ENCODE measurements at places on chromosomes 5 and 9.

DNA sequence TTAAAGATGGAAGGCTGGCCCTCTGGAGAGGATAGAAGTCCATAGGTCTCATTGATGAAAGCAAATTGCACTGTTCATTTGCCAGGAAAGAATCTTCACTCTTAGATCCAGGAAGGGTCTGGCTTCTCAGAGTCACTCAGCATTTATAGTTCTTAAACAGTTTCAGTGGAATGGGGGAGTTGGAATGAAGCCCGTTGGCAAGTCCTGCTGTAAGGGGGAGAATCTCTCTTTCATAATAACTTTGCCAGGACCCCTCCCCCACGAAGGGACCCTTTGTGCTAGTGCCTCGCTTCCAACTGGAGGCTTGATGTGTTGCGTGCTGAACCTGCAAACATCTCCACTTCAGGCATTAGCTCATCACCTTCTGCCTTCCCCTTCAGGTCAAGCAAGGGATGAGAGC lies 57.1 kb downstream of the ENTREP1 start:
- DNase-seq, result no peak

DNA sequence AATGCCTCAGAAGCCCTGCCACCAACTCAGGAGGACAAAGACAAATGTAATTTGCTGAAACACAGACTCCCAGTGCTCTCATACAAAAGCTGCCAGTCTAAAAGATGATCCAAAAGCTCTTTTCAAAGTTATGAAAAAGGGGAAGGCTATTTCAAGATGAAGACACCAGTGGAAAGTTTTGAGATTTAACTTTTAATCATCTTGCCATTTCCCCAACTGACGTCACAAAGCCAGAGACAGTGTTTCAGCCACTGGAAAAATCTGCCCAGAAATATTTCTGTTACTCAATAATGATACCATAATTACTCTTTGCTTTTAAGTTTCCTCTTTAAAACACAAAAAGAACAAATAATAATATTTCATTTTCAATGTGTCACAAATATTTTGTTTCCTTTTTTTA lies 20.9 kb downstream of the ENG start:
- no peak for DNase-seq

DNA sequence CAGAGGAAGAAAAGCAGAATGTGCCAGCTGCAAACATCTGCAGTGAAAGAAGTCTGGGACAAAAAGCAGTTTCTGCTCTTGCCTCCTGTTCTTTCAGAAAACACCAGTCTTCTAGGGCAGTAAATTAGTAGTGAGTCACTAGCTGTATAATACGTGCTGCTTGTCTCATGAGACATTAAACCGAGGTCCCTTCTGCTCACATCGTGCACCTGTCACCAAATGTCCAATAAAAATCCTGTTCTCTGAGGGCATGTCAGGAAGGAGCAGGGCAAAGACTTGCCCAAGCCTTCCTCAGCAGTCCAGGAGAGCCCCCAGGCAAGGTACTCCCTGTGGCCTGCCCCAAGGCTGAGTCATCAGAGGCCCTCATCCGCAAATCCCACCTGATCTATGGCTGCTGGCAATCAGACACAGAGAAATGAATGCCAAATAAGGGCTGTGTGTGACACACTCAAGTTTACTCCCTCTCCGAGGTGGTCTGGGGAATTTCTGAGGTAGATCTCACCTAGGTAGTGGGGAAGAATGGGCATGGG lies 255.3 kb upstream of the SMARCA2 start:
- DNase-seq, result no peak

- no peak for DNase-seq
These were observed 57.5 kb upstream of the S1PR3 start for GRCh38 chr9:88933607-88934379.

DNA sequence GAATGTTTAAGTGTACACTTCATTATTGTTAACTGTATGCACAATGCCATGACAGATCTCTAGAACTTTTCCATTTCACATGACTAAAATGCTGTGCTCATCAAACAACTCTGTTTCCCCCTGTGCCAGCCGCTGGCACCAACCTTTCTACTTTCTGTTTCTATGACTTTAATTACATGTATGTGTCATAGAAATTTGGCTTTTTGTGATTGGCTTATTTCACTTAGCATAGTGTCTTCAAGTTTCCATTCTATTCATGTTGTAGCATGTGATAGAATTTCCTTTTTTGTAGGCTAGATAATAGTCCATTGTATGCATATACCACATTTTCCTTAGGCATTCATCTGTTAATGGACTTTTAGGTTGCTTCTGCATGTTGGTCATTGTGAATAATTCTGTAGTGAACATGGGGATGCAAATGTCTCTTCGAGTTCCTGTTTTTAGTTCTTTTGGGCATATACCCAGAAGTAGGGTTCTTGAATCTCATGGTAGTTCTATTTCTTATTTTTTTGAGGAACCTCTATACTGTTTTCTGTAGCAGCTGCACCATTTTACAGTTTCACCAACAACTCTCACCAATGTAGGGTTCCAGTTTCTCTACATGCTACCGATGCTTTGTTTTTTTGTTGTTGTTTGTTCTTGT lies 184.4 kb upstream of the DMRT1 start:
- DNase-seq, result no peak

- DNase-seq, result no peak
These were observed 120.2 kb downstream of the SEMA6A start for GRCh38 chr5:116454417-116454927.

GRCh38 chr5:141874262-141874964 lies 3.8 kb downstream of the PCDH1 start:
- no peak for DNase-seq

GRCh38 chr9:16683326-16683725 lies 187.1 kb downstream of the BNC2 start:
- no peak for DNase-seq

DNA sequence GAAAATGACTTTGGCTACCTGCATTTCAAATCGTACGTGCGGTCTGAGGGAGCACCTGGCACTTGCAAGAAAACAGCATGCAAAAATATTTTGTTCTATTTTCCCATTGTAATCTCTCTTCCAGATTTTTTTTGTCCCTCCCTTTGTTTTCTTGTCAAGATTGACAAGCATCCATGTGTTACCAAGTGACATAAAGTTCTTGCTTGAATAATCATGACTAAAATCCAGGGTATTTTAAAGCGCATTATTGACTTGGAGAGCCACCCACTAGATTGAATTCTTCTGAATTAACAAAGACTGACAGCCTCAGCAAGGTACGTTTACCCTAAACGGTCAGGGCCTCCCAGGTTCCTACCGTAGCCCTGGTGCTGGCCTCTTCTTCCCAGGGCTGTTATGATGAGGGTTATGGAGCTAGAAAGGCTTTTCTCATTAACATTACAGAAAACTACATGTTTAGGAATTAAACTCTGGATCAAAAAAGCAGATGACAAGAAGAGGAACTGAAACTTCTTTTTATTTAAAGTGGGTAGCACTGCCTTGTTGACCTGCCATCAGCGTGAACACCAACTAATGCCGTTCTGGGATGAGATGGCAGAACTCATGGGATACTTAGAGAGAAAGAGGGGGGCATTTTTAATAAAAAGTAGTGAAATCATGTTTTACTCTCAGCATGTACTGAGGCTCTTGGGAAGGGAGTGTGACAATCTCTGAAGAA lies 297.0 kb downstream of the EFNA5 start:
- no peak for DNase-seq

- no peak for DNase-seq
These were observed 395.6 kb downstream of the DMAC1 start for GRCh38 chr9:7403839-7404487.

GRCh38 chr5:59174248-59174844 lies 591.5 kb downstream of the RAB3C start:
- DNase-seq, result no peak

- DNase-seq, result no peak
These were observed 95.3 kb upstream of the SLC12A2 start for GRCh38 chr5:127988146-127988760.

GRCh38 chr9:109945573-109945972 lies 165.6 kb downstream of the PALM2AKAP2 start:
- no peak for DNase-seq

GRCh38 chr9:90024409-90024808 lies 419.6 kb downstream of the GADD45G start:
- no peak for DNase-seq

DNA sequence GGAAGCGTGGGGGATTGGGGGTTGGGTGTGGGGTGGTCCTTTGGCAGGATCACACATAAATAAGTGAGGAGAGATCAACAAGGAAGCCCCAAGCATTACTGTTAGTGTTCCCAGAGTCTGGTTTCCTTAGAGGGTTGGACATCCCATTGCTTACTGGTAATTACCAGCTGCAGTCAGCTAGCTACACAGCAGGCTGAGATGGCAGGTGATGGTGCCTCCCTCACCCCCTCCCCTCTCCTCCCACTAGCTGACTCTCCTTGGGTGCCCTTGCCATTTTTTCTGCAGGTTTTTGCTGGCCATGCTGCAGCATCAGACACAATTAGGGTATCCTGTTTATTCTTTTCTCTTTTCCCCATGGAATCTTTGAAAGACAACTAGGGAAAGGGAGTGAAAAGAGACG lies 107.5 kb upstream of the TLR4 start:
- DNase-seq, result no peak

- no peak for DNase-seq
These were observed 2.8 kb downstream of the PDE6A start for GRCh38 chr5:149941795-149942194.

DNA sequence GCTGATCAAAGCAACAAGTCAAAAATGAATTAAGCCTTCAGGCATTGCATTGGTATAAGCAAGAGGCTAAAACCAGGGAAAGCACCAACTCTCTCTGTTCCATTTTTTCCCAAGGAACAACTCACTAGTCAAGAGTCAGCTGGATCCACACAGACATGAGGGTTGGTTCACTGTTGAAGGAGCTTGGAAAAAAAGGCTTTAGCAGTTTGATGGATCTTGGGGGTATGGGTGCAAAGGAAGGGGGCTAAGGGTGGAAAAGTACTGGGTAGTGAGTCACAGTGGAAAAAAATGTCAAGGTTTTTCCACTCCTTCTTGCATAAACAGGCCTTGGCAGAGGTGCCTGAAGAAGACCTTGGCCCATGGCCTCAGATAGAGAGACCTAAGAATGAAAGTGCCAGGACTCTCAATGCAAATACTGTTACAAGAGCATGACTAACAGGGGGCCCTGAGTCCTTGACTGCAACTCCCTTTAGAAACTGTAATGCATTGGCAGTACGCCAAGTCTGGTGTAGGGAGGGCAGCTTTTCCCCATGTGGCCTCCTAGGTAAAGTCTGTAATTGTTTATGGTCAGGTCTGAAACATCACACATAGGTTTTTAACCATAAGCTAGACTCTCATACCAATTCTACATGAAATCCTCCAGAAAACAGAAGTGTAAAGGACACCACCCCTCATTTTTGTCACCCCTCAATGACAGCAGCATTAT lies 23.7 kb downstream of the ACTL7A start:
- no peak for DNase-seq

GRCh38 chr5:95191330-95191729 lies 93.6 kb downstream of the MCTP1 start:
- no peak for DNase-seq

DNA sequence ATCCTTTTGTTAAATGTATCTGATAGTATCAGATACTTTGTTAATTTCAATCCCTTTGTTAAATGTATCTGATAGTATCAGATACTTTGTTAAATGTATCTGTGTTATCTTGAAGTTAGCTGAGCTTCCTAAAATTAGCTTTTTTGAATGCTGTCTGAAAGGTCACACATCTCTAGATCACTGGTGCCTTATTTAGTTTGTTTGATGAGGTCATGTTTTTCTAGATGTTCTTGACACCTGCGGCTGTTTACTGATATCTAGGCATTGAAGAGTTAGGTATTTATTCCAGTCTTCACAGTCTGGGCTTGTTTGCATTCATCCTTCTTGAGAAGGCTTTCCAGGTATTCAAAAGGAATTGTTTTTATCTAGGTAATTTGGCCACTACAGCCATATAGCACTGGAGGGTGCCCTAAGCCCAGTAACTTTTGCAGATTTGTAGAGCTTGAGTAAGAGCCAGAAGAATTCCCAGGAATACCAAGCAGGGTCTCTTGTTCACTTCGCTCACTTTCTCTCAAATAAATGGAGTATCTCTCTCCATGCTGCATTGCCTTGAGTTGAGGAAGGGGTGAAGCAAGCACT lies 435.4 kb upstream of the GRAMD2B start:
- DNase-seq, result no peak

DNA sequence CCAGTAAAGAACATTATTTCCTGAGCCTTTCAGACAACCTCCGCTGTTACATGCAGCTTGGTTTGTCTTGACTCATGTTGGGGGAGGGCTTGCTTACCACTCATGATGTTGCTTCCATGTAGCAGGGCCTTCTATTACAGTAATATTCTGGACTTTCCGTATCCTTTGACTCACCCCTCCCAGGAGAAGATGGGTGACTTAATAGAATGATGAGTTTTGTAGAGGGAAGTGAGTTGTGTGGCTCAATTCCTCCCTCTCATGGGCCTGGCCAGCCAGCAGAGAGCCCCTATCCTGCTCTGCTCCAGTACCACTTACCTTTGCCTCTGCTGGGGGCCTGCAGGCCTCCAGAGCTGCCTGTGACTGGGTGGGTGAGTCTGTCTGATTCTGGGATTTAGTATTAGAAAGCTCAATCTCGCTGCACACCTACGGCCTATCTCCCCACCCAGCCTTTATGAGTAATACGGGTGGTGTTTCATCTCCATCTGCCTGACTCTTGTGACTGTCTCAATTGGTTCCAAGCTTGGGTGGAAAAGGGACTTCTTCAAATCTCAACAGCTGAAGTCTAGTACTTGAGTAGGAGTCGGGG lies 52.6 kb upstream of the KLF9 start:
- DNase-seq, result no peak

DNA sequence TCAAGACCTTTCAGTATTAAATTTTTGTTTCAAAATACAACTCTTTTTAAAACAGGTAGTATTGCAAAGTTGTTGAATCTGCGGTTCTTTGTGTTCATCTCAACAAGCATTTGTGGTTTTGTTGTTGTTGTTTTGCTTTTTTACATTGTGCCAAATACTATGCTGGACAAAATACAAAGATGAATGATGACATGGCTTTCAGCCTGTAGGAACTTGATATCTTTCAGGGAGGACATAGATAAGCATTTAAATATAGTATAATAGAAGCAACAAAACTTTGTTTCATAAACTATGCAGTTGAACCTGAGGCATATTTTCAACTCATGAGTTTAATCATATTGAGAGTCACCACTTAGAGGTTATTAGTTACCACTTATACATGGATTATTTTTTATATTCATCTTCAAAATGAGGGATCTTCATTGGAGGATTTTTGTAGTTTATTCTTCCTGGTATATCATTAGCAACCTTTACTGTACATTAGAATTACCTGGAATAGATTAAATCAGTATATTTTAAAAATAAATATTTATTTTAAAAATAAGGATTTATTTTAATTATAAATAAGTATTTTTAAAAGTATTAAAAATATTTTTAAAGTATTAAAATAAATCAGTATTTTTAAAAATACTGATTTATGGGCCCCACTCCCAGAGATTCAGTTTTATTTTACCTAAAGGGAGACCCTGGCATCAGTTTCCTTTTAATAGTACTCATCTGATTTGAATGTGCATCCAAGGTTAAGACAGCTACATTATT lies 42.9 kb downstream of the KIF2A start:
- no peak for DNase-seq

DNA sequence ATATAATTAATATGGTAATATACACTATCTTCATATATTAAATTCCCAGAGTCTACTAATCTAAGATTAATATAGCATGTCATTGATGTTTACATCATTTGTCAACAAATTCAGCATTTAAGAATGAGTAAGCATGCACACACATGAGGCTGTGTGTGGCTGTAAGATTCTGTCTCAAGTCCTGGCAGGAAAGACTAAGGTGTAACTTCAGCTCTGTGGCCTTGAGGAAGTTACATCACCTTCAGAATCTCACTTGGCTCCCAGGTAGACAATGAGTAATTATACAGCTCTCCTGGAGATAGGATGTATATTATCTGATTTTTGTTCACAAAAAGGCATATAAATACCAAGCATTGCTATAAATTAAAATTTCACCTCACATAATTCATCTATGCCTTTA lies 119.4 kb upstream of the IQGAP2 start:
- no peak for DNase-seq

Data from omental fat pad (tissue), 4 donors.